Esophagus squamous epithelium (tissue), 5 donors: ENCODE measurements at places on chromosomes 6 and 20.

- DNase-seq, result no peak
Observed at GRCh38 chr6:160967833-160968232, 23.7 kb upstream of the MAP3K4 start.

GRCh38 chr6:108294297-108294726, 542 bp upstream of the AFG1L start:
- DNase-seq, result no peak

DNA sequence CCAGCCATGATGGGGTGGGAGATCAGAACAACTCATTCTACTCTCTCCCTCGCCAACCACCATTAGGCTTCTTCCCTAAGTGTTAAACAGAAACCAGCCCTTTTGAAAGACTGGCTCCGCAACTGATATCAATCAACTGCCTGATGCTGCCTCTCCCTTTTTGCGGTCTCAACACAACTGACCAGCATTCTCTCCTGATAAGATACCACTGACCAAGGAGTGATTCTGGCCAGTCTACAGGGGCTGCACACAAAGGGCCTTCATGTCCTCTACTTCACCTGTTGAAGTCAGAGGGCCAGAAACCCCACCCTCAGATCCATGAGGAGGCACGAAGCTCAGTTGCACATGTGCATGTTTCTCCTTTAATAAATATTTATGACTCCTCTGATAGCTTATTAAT, 145.1 kb downstream of the CD24 start:
- no peak for DNase-seq

DNA sequence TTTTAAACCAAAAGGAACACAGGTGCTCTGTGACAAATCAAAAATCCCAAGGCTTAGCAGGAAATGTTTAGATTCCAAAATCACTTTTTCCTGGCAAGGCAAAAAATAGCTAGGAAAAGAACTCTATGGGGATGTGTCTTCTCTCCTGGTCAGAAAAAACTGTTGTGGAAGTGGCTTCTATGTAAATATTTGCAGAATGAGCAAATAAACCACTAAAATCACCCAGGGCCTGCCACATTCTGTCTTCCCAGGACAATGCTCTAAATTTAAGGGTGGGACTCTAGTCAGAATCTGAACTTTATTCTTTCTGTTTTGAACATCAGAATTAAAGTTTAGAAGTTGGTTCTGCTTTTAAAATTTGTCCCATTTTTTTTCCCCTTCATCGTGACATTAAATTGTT, 29.3 kb downstream of the GCM1 start:
- DNase-seq, result no peak

DNA sequence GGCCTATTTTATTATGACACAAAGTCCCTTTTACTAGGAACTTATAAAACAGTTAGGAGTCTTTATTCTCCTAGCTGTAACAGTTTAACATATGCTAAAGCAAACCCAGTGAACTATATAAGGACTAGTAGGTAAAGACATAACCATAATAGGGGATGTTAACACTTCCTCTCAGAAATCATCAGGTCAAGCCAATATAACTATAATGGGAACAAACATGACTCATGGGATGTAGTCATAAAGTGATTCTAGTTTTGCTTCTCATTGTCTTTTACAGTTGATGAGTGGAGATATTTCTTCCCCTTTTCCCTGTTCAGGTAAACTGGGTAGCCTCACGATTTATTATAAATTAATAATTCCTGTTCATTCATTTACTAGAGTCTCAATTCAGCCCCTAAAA, 9.7 kb downstream of the PTCHD4 start:
- no peak for DNase-seq

DNA sequence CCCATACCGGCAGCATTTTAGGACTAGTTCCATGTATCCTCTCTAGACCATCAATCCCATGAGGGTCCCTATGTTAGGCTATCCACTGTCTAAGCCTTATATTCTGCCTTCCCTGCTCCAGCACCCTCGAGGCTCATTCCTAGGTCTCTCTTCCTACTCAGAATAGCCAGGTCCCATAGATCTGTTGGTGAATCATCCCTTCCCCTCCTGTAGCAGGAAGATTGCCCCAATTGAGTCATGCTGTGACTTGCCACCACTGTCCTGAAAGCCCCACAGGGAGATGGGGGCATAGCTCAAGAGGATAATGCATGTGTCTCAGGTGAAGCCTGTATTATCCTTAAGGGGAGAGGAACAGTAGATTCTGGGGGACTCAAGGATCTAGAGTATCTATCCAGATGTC, 143.1 kb upstream of the MOCS1 start:
- no peak for DNase-seq

DNA sequence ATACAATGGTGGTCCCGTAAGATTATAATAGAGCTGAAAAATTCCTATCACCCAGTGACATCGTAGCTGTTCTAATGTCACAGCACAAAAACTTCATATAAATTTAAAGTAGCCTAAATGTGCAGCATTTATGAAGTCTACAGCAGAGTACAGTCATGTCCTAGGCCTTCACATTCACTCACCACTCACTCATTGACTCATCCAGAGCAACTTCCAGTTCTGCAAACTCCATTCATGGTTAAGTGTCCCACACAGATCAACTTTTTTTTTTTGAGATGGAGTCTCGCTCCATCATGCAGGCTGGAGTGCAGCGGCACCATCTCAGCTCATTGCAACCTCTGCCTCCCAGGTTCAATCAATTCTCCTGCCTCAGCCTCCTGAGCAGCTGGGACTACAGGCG, 20.9 kb upstream of the KCNG1 start:
- DNase-seq, result no peak

DNA sequence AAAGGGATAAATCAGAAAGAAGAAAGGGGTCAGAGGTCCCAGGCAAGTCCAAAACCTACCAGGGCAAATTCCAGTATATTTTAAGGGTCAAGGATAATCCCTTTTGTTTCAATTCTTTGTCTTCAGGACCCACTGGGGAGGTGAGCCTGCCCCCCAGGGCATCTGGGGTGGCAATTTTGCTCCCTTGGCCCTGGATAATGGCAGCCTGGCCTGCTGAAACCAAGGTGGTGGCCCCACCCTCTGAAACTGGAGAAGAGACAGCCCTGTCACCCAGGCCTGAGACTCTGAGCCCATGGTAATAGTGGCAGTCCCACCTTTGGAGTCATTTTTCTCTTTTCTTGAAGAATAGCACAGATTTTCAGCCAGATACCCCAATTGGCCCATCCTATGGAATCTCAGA, 118.1 kb downstream of the C6orf58 start:
- no peak for DNase-seq

- DNase-seq, result no peak
Observed at GRCh38 chr6:138012682-138013081, 94.5 kb downstream of the PERP start.

DNA sequence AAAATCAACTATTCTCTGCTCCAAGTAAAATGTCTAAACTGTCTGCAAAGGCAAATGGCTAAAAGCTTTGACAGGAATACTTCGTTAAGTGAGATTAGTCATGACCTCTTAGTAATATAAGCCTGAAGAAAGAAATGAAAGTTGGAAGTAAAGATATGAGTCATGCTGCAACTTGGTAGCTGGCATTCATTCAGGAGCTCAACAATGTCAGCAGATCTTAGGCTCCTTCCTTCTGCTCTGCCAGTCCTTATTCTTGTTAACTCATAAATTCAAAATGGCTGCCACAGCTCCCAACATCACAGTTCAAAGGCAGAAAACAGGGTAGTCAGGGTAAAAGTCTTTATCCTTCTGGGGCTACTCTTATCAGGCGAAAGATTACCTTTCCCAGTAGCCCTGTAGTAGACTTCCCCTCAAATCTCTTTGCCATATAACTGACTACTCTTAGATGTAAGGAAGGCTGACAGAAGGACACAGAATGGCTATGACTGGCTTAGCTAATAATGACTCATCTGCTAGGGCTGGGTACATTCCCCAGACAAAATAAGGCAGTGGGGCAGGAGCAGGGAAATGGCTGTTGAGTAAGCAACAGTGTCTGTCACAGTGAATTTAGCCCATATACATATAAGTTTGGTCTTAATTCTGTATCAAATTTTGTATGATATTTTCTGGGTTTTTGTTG, 24.4 kb upstream of the C6orf62 start:
- no peak for DNase-seq

- no peak for DNase-seq
Observed at GRCh38 chr6:104575536-104575935, 284.2 kb downstream of the HACE1 start.

DNA sequence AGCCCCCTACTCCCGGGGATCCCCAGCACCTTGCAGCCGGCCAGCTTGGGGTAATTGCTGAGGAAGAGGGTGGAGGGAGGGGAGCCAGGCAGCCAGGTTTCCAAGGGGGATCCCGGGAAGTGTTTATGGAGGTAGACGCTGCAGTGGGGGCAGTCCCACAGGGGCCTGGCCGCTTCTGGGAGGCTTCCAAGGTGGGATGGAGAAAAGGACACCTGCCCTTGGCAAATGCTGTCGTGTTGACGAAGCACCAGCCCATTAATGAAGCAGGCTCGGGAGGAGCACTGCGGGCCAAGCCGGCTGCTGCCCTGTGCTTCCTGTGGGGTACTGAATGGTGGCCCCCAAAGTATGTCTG, 82.4 kb downstream of the TMEM242 start:
- DNase-seq, result no peak

DNA sequence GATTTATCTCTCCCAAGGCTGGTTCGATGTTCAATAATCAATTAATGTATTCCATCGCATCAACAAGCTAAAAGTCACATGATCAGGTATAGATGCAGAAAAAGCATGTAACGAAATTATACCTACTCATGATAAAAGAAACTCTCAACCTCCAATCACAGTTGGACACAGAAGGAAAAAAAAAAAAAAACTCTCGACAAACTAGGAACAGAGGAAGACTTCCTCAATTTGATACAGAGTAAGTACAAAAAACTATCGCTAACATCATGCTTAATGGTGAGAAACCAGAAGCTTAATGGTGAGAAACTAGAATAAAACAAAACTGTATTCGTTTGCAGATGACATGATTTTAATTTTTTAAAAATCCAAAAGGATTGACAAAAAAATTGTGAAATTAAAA, 62.0 kb upstream of the SMIM29 start:
- DNase-seq, result no peak

GRCh38 chr6:20217324-20217855, 5.1 kb upstream of the MBOAT1 start:
- DNase-seq, result no peak

DNA sequence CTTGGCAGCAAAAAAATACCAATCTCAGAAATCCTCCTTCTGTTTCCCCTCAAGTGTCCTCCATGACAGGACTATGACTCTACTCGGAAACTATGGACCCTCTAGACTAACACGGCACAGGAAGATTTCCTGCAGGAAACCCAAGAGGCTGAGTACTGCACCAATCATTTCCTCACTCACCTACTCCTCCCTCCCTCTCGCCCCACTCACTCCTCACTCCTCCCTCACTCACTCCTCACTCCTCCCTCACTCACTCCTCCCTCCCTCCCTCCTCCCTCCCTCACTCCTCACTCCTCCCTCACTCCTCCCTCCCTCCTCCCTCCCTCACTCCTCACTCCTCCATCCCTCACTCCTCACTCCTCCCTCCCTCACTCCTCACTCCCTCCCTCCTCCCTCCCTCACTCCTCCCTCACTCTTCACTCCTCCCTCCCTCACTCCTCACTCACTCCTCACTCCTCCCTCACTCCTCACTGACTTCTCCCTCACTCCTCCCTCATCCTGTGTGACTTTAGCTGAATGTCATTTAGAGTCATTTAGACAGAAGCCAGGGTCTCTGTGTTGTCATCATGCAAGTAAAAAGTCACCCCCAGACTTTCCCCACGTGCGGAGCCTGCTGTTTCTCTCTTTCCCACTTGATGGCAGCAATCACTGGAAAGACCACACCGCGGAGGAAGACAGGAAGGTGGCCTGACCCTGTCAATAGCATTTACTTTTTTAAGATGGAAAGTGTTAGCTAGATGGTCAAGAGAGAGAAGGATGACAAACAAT, 226.8 kb upstream of the PDE10A start:
- no peak for DNase-seq

- no peak for DNase-seq
Observed at GRCh38 chr6:149209871-149210775, 107.4 kb upstream of the TAB2 start.

GRCh38 chr20:21102603-21103311, 3.4 kb downstream of the LINC00237 start:
- no peak for DNase-seq

DNA sequence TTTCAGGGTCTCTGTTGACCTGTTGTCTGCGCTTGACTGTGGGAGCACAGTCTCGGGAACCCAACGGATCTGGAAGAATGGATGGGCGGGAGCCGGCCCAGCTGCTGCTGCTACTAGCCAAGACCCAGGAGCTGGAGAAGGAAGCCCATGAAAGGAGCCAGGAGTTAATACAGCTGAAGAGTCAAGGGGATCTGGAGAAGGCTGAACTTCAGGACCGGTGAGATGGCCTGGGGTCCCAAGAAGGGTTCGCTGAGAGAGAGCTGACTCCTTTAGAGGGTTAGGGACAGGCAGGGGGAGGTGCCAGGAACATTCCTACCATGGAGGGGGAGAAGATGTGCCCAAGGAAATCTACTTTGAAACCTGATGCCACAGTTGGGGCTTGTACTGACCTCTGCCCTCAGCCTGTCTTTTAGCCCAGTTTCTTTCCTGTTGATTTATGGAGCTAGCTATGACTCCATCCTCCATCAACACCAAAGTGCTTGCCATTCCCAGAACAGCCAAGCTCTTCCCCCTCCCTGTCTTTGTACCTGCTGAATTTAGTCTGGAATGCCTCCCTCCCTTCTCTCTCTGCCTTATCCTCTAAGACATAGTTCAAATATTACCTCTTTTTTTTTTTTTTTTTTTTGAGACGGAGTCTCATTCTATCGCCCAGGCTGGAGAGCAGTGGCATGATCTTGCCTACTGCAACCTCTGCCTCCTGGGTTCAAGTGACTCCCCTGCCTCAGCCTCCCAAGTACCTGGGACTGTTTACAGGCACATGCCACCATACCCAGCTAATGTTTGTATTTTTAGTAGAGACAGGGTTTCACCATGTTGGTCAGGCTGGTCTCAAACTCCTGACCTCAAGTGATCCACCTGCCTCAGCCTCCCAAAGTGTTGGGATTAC, 12.2 kb downstream of the CEP250 start:
- no peak for DNase-seq

DNA sequence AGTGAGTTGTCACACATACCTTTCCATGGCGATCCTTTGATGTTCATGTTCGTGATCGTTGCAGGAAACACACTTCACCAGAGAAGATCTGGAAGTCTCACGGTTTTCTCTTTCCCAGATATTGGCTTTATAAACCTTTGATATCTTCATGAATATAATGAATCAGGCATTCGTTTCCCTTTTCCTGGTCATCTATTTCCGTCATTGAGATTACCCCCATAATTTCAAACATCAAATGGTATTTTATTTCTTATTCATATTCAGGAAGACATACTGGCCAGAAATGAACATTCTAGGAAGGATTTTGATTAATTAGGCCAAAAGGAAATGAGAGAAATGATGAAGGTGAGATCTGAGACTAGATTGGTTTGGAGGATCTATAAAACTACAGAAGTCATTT, at the start of gene PRL:
PRL (minus strand) TSS at position 101 of the 400 bp plus-strand sequence; CDS start at position 47, 54 bp downstream.
- no peak for DNase-seq

GRCh38 chr6:145761584-145761983, 26.3 kb upstream of the EPM2A start:
- no peak for DNase-seq

GRCh38 chr20:62171245-62171644, 11.6 kb upstream of the MTG2 start:
- DNase-seq, result no peak

GRCh38 chr6:170107606-170108222, 183.2 kb downstream of the DLL1 start:
- DNase-seq, result no peak
